Right lobe of liver (tissue), 6 donors: ENCODE measurements at places on chromosomes 16 and 17. TPM values are rescaled to one million over a fixed set of nuclear protein-coding genes. Genes with fewer than 3 reads are reported as not detected.

SYNGR2 gene
- total RNA-seq: 55.8 TPM

RNF222 gene
- not detected for total RNA-seq

- no peak for DNase-seq
- H3K36me3 ChIP-seq: no peaks in the 10 kb centered on the region
- no peaks in the 10 kb centered on the region for H3K4me1 ChIP-seq
- no peaks in the 10 kb centered on the region for H3K27me3 ChIP-seq
- H3K27ac ChIP-seq: no peak overlapping the region
- H3K4me3 ChIP-seq: no peak overlapping the region
Observed at GRCh38 chr16:87003414-87003755, 313.8 kb downstream of the C16orf95 start.

GRCh38 chr16:4613636-4614570 is 785 bp downstream of the UBALD1 start:
- H3K4me3 ChIP-seq: peak overlapping the region; percentile 84
- no peaks in the 10 kb centered on the region for H3K36me3 ChIP-seq
- no peak for DNase-seq
- H3K4me1 ChIP-seq: no peaks in the 10 kb centered on the region
- H3K27me3 ChIP-seq: no peaks in the 10 kb centered on the region

- peak; percentile 73 for DNase-seq
- no peak overlapping the region for H3K4me3 ChIP-seq
- peak overlapping the region; percentile 43 for H3K27ac ChIP-seq
- peaks cover 10% of the 10 kb centered on the region for H3K4me1 ChIP-seq
- no peaks in the 10 kb centered on the region for H3K27me3 ChIP-seq
- H3K36me3 ChIP-seq: no peaks in the 10 kb centered on the region
Observed at GRCh38 chr17:882827-883585, 96.6 kb downstream of the NXN start.

GRCh38 chr16:63998-64913 is 8.2 kb downstream of the RHBDF1 start:
- H3K27ac ChIP-seq: no peak overlapping the region
- H3K36me3 ChIP-seq: no peaks in the 10 kb centered on the region
- DNase-seq: peak; percentile 73
- H3K4me1 ChIP-seq: no peaks in the 10 kb centered on the region
- no peak overlapping the region for H3K4me3 ChIP-seq
- H3K27me3 ChIP-seq: no peaks in the 10 kb centered on the region

DNA sequence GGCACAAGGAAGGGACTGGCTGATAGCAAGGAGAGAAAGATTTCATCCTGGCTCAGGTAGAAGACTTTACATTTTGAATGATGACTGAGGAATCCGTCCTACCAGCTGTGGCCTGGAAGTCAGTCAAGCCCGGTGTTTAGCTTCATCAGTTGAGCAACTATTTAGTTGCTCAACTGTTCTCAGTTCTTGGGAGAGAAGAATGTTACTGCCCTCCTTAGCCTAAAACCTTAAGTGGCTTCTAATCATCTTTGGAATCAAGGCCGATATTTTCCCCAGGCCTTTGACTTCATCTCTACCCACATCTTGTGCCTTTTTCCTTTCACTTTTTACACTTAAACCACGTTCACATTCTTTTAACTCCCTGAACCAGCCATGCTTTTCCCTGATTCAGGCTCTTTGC is 17.3 kb upstream of the RBL2 start:
- no peak for DNase-seq
- H3K4me3 ChIP-seq: no peak overlapping the region
- no peak overlapping the region for H3K27ac ChIP-seq
- no peaks in the 10 kb centered on the region for H3K36me3 ChIP-seq
- no peaks in the 10 kb centered on the region for H3K4me1 ChIP-seq
- no peaks in the 10 kb centered on the region for H3K27me3 ChIP-seq

- no peaks in the 10 kb centered on the region for H3K36me3 ChIP-seq
- H3K27ac ChIP-seq: no peak overlapping the region
- peak; percentile 46 for DNase-seq
- no peak overlapping the region for H3K4me3 ChIP-seq
- H3K27me3 ChIP-seq: no peaks in the 10 kb centered on the region
Observed at GRCh38 chr16:3141781-3142311, 7.0 kb downstream of the ZNF213 start.
